ENCODE measurements at places on chromosomes 13 and 19.

DNA sequence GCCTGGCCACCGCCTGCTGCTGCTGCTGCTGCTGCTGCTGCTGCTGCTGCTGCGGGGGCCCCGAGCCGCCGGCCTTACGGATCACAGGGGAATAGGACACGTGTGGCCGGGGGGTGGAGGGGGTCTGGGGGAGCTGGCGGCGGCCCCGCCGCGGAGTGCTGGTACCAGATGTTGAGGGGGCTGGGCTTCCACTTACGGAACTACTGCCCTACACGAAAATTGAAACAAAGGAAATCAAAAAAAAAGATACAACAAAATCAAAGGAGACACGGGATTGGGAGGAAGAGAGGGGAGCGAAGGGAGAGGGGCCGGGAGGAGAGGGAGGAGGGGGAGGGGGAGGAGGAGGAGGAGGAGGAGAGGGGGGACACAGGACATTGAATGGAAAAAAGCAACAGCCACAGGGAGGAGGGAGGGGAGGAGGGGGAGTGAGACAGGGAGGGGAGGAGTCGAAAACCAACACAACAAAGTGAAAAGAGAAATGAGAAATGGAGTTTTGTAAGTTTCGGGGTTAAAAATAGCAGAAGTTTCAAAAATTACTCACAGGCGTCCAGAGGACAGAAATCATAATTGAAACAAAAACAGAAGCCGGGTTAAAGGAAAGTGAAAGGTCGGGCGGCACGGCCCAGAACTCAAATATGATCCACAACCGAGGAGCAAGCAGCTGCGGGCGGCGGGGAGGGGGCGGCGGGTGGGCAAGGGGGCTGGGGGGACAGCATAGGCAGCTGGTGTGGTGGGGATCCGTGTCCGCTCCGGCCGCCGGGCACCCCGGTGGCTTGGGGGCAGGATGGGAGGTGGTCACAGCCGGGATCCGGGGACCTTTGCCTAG is 57.8 kb downstream of the IER2 start:
- DNase-seq = peak; percentile 47

DNA sequence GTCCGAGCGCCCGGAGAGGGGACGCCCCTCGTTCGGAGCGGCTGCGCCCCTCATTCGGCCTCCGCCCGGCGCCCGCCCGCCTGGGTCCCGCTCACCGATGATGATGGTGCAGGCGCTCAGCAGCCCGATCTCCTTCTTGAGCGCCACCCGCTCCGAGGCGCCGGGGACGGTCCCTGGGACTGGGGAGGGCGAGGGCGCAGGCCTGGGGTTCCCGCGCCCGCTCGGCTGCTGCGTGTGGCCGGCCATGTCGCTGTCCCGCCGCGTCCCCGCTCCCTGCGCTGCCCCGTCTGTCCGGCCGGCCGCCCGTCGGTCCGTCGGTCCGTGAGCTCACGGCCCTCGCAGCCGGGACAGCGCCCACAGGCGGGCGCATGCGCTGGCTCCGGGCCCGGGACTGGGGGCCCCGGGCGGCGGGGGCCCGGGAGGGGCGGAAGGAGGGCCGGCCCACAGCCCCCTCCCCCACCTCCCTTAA is at the start of gene SLC7A10:
Gene SLC7A10, minus strand, starts transcription at position 393 of the 469 bp plus-strand sequence. Its CDS starts 147 bp downstream, at position 246.
- DNase-seq = no peak

GRCh38 chr13:94063096-94063495 is 416.4 kb downstream of the DCT start:
- DNase-seq = no peak

- no peak for DNase-seq
Observed at GRCh38 chr19:9430444-9430843, 4.9 kb downstream of the ZNF266 start.

- no peak for DNase-seq
Observed at GRCh38 chr13:20431080-20431479, 94.6 kb downstream of the CRYL1 start.

- no peak for DNase-seq
Observed at GRCh38 chr13:113474179-113474578, 16.3 kb downstream of the DCUN1D2 start.

- no peak for DNase-seq
Observed at GRCh38 chr19:18287836-18288772, 6.7 kb upstream of the JUND start.

- no peak for DNase-seq
Observed at GRCh38 chr13:65784088-65784816, 1445.9 kb downstream of the PCDH9 start.

GRCh38 chr19:5498830-5499550 is 43.8 kb downstream of the ZNRF4 start:
- DNase-seq = no peak

DNA sequence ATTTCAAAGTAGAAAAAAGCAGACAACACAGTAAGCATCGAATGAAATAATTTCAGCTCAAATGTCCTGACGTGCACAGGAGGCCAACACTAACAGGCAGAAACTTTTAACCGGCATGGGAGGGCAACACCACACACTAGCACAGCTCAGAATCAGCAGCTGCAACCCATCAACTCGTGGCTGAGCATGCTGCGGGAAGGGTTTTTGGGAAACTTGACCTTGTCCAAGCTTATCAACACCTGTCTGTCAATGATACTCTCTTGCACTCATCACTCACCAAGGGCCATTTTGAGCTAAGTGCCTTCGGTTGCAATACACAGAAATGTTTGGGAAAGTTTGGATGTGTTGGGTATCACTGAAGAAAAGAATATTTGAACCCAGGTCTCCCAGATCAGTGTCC is 483.7 kb downstream of the TSHZ3 start:
- DNase-seq = no peak

DNA sequence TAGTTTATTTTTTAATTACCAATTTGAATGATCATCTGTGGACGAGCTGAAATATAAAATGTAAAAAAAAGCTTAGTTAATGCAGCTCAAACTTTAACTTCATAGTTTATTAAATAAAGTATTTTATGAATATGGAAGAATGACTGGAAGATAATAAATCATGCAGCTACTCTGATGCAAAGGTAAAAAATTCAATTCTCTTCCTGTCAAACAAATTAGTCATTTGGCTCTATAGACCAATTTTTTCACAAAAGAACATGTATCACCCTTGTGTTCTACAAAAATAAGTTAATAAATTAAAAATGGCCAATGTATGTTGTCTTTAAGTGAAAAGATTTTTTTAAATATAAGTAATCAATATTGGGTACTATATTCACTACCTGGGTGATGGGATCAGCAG is 26.2 kb downstream of the EXOSC8 start:
- DNase-seq = no peak

- DNase-seq = no peak
Observed at GRCh38 chr19:246551-246950, 44.7 kb downstream of the PLPP2 start.

DNA sequence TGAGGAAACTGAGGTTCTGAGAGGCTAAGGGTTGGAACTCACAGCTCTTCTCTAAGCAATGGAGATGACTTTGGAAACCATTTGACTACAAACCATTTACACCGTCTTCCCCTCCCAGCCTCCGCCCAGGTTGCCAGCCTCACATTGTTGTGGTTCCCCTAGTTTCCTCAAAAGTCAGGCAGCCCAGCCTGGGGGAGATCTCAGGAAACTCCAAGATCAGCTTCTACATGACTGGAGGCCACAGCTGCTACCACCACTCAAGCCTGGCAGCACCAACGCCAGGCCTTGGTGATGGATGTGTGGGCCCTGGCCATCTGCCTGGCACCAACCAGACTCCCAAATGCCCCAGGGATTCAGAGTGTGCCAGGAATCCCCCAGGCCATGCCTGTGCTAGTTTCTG is 207.9 kb downstream of the TSHZ3 start:
- no peak for DNase-seq

DNA sequence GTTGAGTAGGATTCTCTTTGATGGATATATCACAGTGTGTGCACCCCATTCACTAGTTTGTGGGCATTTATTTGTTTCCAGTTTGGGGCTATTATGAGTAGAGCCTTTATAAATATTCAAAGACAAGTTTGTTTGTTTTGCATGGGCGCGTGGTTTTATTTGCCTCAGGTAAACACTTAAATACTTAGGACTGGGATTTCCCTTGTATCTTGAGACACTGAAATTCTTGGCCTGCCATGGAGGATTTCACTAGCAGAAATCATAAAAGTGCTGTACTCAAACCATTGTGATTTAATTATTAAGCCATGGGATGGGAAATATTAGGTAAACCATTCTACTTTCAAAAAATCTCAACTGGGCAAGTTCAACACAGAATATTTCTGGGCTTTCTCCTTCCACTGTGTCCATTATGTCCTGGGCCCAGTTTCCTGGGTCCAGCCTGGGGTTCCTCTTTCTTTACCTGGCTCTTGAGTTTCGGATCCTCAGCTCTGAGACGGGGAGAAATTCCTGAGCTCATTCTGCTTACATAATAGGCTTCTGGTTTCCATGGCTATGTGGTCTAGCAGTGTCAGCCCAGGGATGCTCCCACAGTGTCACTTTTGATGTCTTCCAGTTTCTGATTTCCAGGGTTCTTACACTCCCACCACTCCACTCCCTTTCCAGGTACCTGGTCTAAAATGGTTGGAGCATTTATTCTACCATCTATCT is 14.4 kb downstream of the MYO16 start:
- DNase-seq = no peak

GRCh38 chr13:100636441-100636840 is 38.2 kb downstream of the TMTC4 start:
- DNase-seq = no peak

- no peak for DNase-seq
Observed at GRCh38 chr13:36914648-36915047, 5.4 kb downstream of the SMAD9 start.

GRCh38 chr13:51331354-51331861 is 8.1 kb upstream of the SERPINE3 start:
- DNase-seq = no peak

DNA sequence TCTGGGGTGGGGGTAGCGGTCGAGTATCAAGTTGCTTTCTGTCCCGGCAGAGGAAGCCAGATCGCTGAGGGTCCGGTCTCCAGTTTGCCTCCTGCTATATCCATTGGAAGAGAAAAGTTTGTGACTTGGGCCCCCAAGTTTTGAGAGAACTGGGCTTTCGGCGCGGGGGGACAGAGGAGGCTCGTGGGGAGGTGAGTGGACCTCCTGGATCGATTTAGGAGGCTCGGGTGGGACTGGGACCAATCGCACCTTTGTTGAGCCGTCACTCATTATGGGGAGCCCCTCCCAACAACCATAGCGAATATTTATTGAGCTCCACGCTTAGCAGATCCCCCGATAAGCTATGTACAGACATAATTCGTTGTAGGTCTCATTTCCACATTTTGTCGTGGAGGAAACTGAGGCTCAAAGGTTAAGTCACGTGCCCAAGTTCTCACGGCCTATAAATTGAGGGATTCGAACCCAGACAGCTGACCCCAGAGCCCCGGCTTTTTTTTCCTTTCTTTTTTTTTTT is 909 bp downstream of the RFXANK start:
- no peak for DNase-seq

DNA sequence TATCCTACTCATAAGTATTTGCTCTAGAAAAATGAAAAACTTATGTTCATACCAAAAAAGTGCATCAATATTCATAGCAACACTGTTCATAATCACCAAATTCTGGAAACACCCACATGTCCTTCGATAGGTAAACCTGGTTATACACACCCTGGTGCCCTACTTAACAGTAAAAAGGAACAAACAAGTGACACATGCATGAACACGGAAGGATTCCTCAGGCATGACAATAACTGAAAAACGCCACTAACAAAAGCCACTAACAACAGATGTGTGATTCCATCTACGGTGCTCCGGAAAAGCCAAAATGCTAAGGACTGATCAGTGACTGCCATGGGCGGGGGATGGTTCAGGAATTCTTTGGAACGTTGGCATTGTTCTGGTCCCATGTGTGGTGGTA is 65.5 kb downstream of the STK24 start:
- DNase-seq = no peak

DNA sequence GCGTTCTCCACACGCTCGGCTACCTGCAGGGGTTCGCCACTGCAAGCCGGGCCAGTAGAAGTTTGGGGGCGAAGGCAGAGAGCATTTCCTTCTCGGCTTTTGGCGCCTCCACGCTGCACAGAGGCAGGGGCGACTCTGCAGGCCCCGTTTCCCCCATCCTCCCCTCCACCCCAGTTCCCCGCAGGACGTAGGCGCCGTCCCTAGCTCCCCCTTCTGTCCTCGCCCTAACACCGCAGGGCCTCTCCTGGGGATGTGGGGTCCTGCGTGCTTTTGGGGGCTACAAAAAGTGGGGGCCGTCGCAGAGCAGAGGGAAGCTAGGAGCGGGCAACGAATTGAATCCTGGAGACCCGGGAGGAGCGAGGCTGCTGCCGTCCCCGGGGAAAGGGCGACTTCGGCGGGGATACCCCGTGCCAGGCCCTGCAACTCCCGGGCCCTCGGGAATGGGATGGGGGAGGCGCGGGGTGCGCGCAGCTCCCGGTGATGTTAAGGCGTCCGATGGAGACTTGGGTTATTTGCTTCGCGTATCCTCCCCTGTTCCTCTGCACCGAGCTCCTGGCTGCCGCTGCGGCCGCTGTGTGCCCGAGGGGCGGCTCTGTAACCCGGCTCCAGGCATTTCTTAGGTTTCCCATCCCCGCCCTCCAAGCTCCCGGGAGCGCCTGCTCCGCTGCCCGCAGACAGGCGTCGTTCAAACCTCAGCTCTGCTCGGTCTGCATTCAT is 255.9 kb upstream of the SOX21 start:
- no peak for DNase-seq

DNA sequence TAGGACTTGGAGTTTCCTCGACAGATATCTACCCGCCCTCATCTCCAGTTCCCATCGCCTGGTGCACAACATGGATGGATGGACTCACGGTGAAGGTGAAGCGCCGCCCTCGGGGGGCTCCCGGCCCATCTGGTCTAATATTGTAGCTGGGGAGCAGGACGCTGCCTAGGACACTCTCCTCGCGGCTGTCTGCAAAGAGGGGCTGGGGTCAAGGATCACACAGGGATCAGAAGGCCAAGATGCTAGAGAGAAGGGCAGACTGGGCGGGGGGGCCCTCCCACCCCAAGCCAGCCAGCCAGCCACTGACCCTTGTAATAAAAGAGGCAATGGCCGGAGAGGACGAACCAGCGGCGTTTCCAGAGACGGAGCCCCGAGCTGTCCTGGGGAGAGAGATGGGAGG is 7.1 kb downstream of the PLEKHA4 start:
- DNase-seq = no peak

DNA sequence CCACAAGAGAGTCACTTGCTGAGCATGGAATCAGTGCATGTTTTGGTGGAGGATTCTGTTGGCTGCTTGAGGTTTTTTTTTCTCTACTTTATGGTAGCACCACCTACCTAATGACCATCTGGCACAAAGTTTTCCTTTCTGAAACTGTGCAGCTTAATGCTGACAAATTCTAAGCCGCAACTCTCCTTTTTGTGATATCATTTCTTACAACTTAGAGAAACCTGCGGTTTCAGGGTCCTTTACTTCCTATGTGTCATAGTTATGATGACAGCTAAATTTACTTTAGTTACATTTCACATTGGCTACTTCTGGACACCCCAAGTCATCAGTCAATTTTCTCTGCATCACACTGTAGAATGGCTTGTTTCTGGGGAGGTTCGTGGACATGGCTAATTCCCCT is 115.4 kb upstream of the TMTC4 start:
- no peak for DNase-seq

Measured in stimulated activated CD4-positive, alpha-beta T cell treated with anti-CD3 and anti-CD28 coated beads, TNF-alpha, amount 100 ng/mL, for 24 hours (primary cell).